ENCODE measurements at places on chromosomes 5 and 9.

DNA sequence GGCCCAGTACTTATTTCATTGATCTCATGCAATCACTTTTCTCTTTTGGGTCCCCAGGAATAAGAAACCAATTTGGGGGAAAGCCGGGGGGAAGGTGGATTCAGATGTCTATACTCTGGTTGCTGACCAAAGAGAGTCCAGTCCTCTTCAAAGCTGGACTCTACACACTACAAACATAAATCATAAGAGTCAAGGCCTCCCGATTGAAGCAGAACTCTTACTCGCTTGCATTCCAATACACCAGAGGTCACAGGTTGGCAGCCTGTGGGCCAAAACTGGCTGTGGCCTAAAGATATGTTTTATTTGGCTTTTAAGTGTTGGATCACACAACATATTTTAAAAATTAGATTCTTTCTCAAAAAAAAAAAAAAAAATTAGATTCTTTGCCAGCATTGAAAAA lies 311.4 kb upstream of the MSX2 start:
- no peak for DNase-seq

DNA sequence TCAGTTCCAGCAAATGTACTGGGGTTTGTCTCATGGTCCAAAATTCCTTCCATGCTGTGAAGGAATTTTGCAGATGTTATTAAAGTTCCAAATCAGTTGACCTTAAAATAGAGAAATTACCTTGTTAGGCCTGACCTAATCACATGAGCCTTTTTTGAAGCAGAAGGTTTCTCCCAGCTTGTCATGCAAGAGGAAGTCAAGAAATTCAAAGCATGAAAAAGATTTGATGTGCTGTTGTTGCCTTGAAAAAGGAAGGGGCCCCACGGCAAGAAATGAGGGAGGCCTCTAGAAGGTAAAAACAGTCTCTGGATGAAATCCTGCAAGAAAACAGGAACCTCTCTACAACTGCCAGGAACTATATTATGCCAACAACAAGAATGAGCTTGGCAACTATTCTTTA lies 24.2 kb upstream of the HAPLN1 start:
- peak; percentile 51 for DNase-seq

DNA sequence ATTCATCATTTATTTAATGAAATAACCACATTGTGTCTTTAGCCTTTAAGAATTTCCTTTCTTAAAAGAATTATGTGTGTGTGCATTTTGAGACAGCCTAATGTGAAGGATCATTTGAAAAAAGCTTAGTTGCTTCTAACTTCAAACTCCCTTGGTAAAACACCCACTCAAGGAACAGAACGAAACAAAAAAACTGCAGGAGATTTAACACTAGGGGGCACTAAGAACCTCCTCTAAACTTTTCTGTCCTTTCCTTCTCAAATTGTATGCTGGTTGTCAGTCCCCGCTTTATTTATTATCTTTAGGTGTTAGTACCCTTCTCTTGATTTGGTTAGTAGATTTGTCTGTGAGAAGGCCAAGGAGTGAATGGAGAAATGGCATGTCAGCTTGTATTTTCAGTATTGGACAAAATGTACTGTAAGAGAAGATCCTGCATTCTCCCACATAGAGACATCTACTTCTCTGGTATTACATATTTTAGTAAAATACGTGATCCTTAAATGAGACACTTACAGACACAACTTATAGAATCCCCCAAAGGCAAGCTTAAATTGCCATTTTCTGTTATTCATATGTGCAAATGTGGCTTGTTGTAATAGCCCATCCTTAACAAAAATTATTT lies 229.7 kb downstream of the MRPS30 start:
- DNase-seq, result no peak

DNA sequence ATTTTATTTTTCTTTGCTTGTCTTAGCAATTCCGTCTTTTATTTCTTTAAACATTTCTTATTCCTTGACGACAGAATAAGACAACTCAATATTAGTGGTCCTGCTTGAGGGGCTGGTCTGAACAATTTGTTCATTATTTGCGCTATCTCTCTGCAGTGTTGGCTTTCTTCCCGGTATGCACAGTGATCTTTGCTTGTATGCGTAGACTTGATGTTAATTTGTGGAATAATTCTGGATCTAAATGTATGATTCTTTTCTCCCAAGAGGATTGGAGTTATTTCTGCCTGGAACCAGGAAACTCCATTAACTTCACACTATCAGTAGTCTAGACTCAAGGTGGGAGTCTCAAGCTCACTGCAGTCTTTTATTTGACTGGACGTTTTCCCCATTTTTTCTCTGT lies 80.4 kb downstream of the KDM4C start:
- DNase-seq, result no peak
